Left renal pelvis (tissue), 4 donors: ENCODE measurements at places on chromosomes 7 and 10.

DNA sequence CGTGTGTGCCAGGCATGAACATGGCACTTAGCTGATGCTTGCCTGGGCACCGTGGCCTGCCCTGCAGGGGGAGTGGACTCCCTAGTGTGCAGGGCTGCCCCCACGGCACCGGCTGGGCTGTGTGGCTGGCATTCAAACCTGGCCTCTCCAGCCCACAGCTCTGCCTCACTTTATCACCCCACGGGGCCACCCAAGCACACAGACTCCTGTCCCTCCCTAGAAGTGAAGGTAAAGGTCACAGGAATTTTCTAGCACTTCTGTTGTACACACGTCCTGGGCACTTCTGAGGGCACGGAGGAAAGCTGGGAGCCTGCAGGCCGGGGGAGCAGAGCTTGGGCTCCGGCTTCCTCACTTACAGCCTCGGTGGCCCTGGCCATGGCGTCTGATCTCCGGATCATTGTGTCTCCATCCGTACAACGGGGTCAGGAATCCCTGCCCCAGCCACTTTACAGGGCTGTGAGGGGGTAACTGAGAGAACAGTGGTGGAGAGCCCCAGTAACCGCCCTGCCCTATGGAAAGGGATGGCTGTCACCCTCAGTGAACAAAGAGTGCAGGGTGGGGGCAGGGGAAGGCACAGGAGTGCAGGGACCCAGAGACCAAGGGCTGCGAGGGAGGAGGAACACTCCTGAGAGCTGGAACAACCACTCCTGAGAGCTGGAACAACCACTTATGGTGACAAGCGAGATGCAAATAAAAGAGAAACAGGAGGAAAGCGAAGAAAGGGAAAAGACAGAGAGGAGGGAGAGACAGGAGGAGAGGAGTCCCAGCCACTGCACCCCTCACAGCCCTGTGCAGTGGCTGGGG lies 3.9 kb upstream of the PYROXD2 start:
- no peak for DNase-seq

- no peak for DNase-seq
Measured at GRCh38 chr7:54995610-54996363, 23.0 kb upstream of the EGFR start.

DNA sequence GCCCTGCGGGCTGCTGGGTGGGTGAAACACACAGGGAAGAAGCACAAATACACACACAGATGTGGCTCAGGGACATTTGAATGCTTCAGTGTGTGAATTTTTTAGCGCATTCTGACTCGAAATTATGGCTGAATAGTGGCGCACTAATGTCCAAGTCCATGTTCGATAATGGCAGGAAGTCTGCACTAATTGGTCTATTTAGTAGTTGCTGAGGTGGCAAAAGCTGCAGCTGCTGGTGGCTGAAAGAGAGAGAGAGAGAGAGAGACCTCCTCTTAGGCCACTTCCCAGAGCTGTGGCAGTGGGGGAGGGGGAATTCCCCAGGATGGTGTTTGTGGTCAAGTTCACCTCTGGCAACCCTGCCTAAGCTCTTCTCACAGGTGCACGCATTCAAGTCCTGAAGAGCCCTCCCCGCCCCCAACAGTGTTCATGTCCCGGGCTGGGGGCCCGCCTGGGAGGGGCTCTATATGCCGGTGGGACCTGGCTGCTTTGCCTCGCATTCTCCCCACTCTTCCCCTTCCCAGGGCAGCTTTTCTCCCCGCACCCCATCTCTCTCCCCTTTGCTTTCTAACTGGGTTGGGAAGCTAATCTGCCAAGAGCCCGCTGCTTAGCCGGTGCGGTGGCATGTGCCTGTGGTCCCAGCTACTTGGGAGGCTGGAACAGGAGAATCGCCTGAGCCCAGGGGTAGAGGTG lies 6.0 kb upstream of the MNX1 start:
- no peak for DNase-seq

GRCh38 chr10:61901829-61902444 lies 438 bp downstream of the ARID5B start:
- no peak for DNase-seq

- DNase-seq: no peak
Measured at GRCh38 chr7:30462179-30462578, 16.4 kb downstream of the NOD1 start.

- no peak for DNase-seq
Measured at GRCh38 chr10:44946205-44946604, 13.4 kb upstream of the RASSF4 start.

DNA sequence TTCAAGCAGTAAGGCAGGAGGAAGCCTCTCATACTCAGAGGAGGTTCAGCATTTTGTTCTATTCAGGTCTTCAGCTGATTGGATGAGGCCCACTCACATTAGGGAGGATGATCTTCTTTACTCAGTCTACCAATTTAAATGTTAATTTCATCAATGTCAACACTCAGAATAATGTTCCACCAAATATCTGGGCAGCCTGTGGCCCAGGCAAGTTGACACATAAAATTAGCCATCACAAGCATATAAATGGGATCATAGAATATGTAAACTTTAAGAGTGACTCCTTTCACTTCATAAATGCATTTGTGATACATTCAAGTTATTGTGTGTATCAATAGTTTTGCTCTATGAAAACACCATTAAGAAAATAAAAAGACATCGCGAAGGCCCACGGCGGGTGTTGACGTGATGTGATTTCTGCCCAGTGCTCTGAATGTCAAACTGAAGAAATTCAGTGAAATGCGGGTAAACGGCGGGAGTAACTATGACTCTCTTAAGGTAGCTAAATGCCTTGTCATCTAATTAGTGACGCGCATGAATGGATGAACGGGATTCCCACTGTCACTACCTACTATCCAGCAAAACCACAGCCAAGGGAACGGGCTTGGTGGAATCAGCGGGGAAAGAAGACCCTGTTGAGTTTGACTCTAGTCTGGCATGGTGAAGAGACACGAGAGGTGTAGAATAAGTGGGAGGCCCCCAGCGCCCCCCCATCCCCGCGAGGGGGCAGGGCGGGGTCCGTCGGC lies 536.1 kb upstream of the AUTS2 start:
- DNase-seq: no peak

DNA sequence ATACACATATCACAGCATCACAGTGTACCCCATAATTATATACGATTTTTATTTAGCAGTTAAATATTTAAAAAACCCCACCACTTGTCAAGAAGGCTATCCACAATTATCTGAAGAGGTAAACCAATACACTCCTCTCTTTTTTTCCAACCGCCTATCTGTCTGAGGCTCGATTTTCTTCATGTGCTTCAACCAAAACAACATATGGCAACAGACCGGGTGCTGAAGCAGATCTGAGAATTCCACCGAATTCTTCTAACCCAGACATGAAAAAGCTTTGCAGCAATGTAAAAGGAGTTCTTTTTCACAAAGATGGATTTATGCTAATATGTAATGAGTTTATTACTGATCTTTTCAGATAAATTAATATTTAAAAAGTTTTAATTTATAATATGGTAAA lies 132.4 kb upstream of the RHEB start:
- no peak for DNase-seq

DNA sequence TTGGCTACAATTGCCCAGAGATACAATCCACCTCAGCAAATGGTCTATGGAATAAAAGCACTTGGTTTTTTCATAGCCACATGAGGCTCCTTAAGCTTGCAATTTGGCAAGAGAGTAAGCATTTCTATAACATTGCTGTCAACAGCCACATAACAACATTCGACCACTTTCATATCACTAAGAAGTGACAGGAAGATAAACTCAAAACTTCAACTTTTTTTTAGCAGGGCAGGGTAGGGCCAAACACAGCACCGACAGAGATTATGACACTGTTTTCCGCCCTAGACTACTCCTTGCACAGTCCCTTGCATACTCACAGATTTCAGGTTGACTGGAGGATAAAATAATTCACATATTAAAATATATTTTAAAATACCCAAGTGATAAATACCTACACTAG lies 185.4 kb downstream of the JAZF1 start:
- DNase-seq: no peak
